ENCODE measurements at places on chromosomes 1 and 21.

- no peak for DNase-seq
Observed at GRCh38 chr1:8663090-8663802, 154.2 kb downstream of the RERE start.

DNA sequence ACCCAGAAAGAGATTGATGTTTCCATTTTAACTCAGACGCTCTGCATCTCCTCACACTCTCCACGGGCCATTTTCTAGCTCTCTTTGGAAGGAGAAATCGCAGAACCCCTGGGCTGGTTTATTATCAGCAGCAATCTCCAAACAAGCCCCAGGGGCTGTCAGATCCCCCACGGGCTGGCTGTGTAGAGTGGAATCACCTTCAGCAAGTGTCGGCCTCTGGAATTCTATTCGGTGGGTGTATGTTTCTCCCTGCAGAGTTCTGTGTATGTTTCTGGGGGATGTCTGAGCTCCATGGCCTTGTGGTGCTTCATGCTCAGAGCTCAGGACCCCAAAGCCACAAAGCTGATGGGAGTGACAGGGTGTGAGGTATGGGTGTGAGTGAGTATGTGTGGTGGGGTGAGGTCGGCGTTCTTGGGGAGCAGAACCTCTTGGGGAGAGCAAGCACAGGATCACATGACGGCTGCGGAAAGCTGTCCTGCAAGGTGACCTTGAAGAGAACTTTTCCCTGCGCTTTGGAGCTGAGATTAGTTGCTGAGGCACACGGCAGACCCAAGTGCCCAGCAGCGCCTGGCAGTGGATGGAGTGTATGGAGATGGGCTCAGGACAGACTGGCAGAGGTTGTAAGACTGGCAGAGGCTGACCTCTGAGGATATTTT lies 489 bp downstream of the ACOT11 start:
- no peak for DNase-seq

GRCh38 chr1:185533596-185533995 lies 200.6 kb upstream of the HMCN1 start:
- no peak for DNase-seq

DNA sequence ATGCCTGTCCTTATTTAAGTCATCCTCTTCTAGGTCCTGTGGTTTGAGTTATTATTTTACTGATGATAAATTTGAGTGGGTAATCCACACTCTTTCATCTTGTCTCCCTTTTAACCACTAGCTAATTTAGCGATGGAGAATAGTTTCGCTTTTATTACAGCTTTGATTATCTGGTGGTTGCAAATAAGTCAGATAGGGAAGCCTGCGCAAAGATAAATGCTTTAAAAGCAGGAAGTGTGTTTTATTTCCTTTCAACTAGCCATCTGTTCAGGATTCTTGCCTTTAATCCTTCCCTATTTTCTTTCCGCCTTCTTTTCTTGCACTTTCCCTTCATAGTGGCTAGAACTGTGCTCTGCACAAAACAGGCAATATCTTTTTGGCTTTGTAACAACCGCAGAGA lies 129.0 kb downstream of the TGFB2 start:
- DNase-seq, result no peak

DNA sequence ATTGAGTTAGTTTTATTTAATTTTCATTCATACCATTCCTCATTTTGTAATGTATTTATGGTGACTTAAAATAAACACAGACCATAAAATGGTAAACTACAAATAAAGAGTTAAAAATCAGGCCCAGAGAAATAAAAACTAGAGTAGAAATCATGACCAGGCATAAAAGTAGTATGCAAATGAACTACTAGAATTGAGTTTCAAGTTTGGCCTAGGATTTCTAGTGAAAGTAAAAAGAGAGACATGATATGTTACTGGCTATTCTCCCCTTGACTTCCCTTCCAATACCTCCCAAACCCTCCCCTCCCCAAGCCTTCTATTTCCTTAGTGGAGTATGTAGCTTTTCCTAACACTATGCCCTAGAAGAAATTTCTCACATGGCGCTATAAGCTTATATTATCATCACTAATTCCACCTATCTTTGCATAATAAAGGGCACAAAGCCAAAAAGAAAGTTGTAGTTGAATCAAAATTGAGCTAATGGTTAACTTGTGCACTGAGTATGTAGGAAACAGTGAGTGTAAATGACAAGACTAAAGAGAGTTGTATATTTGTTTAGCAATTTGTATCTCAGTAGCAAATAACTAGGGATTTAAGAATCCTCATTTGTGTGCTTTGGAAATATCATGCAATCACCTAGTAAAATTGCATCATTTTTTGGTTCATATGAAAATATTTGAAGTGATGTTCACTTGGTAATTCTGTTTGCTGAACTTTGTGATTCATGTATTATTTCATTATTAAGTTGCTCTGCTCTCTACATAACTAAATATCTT lies 29.7 kb upstream of the CDC14A start:
- no peak for DNase-seq

GRCh38 chr21:16124378-16125138 lies 394.8 kb downstream of the USP25 start:
- no peak for DNase-seq
